HT1080 (cell line): ENCODE measurements at places on chromosomes 1 and 21. TPM values are rescaled to one million over a fixed set of nuclear protein-coding genes. Genes with fewer than 3 reads are reported as not detected.

GRCh38 chr1:238242181-238242580 lies 351.5 kb upstream of the ZP4 start:
- DNase-seq = no peak

DNA sequence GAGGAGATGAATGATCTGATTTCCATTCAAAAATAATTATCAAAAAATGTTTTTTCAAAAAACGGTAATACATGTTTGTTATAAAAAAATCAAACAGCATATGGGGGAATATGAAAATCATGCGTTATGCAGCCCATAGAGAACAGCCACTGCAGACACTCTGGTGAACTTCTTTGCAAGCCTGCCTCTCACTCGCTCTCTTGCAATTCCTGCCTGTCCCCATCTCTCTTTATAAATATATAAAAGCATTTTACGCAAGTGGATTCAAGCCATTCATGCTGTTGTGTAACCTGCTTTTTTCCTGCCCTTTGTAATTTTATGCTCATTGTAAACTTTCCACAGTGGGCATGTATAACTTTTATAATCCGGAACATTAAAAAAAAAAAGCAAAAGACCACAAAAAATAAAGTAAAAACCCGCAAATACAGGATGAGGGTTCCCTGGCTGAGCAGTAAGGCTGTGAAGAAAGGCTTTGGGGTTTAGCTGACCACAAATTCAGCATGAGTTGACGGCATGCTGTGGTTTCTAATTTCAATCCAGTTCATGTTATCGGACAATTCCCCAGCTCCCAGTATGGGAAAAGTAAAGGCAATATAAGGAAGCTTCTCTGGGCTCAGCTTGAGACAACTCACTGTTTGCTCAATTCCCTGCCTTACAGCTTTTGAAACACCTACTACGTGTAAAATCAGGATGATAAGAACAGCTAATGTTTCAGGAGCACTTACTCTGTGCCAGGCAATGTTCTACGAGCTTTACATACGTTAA lies 52.8 kb upstream of the ZBTB40 start:
- peak; percentile 54 for DNase-seq

DNA sequence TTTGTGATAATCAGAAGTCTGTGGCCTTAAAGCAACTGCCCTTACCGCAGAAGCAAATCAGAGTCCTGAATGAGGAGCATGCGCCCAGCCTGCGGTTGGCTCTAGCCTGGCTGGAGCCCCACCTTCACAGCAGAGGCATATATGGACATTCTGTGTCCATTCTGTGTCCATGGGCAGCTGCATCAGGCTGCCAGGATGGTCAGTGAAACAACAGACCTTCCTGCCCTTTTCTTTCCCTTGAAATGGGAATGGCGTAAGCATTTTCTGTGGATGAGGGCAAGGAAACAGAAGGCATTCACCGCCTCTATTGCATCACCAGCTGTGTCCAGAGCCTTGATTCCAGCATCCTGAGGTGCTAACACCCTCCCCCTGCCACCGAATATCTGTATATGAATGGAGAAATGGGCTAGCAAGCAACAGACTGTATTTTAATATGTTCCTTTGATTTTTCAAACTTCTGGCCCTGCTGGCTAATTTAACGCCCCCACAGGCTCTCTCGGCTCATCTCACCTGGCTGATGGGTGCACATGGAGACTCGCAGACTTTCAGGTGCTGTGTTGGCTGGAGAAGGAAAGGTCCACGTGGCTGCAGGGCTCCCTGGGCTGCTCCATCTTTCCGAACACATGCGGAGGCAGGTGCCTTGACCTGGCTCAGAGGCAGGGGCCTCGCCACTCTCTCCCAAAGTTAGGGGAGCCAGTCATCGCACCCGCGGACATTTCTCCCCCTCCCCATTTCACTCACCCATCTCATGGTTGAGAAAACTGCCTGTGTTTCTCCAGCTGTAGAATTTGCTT lies 159.2 kb downstream of the GALNT2 start:
- DNase-seq = no peak

DNA sequence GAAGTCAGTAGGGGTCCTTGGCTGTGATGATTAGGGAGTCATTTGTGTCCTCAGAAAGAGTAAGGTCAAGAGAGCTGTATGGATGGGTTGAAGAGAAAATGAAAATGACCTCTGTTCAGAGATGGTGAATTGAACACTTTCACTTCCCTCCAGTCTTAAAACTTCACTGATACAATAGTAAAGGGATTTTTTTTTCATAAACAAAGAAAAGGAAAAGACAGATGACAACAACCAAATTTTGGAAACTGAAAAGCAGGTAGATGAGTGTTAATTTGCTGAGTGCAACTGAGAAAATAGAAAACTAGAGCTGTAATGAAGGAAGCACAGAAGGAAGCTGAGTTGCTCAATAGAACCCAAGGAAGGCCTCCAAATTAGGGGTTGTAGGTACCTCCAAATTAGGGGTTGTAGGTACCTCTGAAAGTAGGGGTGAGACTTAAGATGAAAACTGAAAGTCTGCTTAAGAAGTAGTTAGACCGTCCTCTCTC lies 14.8 kb upstream of the S1PR1 start:
- no peak for DNase-seq

- no peak for DNase-seq
These were observed 67.2 kb downstream of the SYDE2 start for GRCh38 chr1:85133565-85134159.

DNA sequence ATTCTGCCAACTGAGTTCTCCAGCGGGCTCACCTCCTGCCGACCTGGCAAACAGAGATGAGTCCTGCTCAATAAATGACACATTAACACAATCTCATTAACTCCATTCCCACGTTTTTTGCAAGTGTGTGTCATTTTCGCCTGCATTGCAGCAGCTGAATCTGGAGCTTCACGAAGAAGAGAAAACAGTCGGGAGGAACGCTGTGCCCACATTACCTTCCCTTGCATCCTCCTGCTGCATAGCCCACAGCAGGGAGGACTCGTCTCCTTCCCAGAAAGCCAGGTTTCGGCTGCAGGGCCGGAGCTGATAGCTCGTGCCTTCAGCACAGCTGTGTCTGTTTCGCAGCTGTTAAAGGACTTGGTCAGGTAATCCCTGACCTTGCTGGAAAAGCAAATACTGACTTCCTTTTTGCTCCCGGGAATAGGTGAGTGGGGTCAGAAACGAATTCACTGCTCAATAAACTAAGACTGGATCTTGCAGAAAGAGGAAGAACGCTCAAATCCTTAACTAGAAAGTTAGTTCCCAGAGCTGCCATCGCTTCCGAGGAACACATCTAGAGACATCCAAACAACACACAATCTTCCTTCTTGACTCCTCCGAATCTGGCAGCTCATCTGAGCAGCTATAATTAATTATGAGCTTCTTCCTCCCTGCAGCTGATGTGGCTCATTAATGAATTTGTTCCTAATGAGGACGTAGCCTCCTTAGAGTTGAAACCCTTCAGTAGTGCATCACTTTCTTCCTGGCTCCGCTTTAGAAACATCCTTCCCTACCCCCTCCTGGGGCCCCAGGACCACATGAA lies 33.0 kb downstream of the KANK4 start:
- no peak for DNase-seq

DNA sequence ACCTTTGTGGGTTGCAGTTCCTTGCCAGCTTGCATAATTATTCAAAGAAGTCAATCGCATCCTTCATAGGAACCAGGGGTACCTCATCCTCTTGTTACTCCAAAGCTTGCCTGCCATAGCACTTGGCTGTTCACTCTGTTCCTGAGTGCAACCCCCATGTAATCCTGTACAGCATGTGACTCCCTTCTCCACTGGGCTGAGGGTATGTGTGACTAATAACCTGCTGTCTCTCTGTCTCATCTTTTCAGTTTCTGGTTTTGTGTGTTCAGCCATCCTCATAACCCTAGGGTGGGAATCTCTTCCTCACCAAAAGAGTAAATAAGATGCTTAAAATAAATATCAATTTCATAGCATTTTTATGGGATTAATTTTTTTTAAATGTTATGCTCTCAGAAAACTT lies 351.9 kb downstream of the S1PR1 start:
- peak; percentile 38 for DNase-seq

DNA sequence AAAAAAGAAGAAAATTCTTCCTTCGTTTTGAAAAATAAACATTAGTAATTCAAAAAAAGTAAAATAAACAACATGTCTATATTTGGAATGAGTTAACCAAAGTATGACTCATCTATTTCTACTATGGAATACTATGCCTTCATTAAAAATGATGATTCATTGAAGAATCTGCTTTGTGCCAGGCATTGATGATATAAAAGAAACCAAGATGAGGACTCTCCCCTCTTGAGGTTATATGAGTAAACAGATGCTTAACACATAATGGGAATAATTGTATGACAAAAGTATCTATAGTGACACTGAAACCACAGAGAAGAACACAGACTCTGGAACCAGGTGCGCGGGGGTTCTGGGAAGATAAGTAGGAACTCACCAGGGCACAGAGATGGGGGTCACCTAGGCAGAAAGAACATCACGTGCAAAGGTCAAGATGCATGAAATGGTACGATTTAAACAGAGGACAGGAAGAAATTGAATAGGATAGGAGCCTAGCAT lies 18.8 kb downstream of the ELF3 start:
- DNase-seq = peak; percentile 78

DNA sequence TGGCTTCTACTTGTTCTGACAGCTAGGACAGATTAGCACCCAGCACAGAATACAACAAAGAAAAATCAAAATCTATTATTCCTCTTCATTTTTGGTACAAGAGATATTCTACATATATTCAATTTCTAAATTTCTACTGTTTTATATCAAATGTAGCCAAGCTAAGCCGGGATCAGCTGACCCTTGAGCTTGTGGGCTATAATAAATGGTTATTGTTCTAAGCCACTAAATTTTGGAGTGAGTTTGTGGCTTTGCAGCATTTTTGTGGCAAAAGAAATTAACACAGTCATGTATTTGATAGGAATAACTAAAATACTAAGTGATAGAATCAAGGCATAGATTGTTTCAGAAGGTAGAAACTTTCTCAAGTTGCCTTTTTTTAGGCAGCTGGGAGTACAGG lies 50.7 kb downstream of the APP start:
- no peak for DNase-seq

GRCh38 chr1:27724961-27725373 lies 794 bp upstream of the FAM76A start:
- DNase-seq = no peak

GRCh38 chr1:218783131-218783530 lies 390.5 kb upstream of the LYPLAL1 start:
- no peak for DNase-seq

DNA sequence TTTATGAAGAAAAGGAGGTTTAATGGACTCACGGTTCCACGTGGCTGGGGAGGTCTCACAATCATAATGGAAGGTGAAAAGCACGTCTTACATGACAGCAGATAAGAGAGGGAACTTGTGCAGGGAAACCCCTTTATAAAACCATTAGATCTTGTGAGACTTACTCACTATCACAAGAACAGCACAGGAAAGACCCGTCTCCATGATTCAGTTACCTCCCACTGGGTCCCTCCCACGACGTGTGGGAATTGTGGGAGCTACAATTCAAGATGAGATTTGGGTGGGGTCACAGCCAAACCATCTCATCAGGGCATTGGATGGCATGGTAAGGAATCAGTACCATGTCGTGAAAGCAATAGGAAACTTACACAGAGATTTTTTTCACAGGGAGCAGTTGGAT lies 63.1 kb downstream of the MTR start:
- DNase-seq = no peak

GRCh38 chr1:30806381-30807317 lies 49.1 kb upstream of the LAPTM5 start:
- DNase-seq = no peak

DNA sequence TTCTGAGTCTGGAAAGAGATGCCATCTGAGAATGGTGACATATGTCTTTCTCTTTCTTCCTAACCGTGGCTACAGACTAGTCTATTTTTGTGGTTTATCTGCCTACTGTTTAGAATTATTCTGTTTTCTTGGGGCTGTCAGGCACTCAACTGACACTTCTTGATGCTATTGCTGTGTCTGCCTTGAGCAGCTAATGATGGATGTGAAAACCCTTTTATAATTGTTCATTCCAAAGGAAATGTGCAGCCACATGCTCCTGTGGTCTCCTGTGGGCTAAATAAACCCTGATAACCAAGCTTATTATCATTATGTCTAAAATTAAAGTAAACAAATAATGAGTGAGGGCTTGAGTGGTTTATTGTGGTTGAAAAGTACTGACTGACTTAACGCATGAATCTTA lies 52.7 kb upstream of the CXADR start:
- DNase-seq = no peak

DNA sequence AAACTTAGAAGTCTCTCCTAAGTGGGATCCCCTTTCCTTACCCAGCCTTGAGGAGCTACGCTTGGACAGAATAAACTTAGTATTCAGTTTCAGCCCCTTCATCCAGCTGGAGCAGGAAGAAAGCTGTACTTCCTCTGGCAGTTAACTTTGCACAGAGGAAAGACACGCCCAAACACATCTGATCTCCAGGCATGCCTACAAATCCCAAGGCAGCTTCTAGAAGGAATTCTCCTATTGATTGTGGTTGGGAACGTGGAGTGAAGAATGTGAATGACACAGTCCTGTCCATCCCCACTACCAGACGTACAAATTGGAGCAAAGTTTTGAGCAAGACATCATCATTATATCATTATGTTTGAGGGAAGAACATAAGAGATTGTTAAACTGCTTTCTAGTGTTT lies 6.6 kb upstream of the AK4 start:
- DNase-seq = peak; percentile 68

GRCh38 chr1:62038594-62039284 lies 155.9 kb upstream of the L1TD1 start:
- DNase-seq = no peak

DNA sequence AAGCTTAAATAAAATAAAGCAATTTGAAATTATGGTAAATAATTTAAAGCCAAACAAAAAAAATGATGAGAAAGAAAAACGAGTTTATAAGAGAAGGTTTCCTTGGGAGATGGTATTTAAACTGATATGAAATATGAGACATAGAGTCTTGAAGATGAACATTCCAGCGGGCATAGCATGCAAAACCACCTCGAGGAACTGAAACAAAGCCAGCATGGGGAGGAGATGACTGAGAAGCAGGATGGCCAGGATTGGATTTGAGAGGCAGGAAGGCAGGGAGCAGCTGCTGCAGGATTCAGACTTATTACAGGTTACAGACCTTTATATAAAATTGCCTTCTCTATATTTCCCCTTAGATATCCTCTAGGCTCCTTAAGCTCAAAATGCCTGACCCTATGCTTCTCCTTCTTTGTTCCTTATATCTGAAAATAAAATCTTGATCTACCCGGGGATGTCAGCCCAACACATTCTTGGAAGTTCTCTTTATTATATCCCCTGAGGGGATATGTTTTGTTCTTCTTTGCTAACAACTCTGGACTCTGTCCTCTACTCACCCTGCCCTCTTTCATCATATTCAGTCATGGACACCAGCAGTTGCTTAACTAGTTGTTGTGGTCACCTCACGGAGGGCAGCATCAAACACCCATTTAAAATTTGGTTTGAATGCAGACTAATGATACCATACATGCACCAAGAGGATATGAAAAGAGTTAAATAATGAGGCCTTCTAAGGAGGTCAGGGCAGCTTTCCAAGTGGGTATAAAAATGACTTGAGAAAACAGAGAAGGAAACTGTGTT lies 719.1 kb upstream of the B3GALT2 start:
- DNase-seq = peak; percentile 26

ASCL5 gene
- not detected in 2 replicates for total RNA-seq

KCNT2 gene
- not detected in 2 replicates for total RNA-seq

CD55 gene
- total RNA-seq = 37.5 and 41.5 TPM in 2 replicates

C1orf159 gene
- total RNA-seq = 17.8 and 19.8 TPM in 2 replicates

MROH9 gene
- total RNA-seq = not detected in 2 replicates

RGL1 gene
- total RNA-seq = 3.9 and 4.2 TPM in 2 replicates

FUCA1 gene
- total RNA-seq = 2.3 and 3.5 TPM in 2 replicates

CD48 gene
- not detected in 2 replicates for total RNA-seq

CR1 gene
- not detected in 2 replicates for total RNA-seq

KDM5B gene
- total RNA-seq = 14.2 and 15.7 TPM in 2 replicates

GJA5 gene
- total RNA-seq = not detected in 2 replicates

GIPC2 gene
- not detected in 2 replicates for total RNA-seq

IL19 gene
- 0.57 TPM in 1 of 2 replicates, not detected in the other for total RNA-seq

CD247 gene
- 0.18 TPM in 1 of 2 replicates, not detected in the other for total RNA-seq
